Neural crest cell (in vitro differentiated cells): ENCODE measurements at places on chromosomes 11 and 22. TPM values are rescaled to one million over a fixed set of nuclear protein-coding genes. Genes with fewer than 3 reads are reported as not detected.

DNA sequence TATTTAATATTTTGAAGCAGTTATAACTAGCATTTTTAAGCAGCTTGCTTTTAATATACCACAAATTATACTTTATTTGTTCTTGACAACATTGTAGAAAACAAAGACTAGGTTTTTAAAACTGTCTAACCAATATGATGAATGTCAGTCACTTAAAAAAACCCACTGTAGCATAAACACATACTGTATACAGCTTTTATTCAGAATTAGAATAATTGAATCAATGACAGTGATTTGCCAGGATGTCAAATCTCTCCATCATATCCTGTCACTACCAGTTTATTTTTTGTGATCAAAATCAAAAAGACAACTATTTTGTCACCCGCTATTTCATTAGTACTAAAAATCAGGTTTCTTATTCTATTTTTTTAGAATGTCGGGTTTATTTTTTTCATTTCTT is 26.5 kb downstream of the PAX6 start:
- DNase-seq = no peak

DNA sequence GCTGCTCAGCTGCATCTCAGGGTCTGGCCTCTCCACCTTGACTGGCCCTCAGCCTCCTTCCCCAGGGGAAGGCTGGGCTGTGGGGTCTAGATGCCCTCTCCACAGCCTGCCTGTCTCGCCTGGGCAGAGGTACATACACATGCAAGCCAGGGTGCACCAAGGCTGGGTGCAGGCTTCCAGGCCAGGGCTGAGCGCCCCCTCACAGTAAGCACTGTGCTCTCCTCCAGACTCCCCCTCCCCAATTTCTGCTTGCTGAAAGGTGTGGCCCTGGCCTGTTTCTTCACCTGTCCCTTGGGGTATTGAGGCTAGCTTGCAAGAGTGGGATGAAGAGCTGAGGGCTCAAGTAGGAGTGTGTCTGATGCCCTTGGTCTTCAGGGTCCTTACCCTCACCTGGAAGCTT is 22.5 kb downstream of the RELT start:
- no peak for DNase-seq

RASL10A gene
- total RNA-seq = 0.27 and 0.63 TPM in 2 replicates

DNA sequence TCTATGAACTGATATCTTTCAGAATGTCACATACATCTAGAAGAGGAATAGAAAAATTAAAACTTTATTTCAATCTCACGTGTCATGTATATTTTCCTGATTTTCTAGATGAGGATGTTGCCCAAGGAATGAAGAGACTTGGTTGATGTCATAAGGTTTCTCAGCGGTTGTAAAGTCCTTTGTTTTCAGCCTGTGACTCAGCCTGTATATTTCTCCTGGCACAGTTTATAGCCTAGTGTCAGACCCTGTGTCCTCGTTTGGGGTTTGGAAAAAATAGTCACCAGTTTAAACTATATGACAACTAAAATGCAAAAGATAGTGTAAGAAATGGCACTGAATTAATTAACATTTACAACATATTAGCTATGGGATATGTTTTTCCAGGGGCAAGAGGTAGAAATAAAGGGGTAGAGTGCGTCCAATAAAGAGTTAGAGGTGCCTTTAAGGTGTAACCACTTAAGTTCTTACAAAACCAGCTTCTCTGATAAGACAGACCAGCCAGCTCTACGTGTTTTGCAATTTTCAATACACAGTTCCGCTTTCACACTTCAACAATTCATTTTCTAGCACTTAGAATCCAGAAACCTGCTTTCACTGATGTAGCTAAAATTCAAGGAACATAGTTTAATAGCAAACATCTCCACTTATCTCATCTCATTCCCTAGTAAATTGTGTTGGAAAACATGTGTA is 1432.6 kb upstream of the TENM4 start:
- DNase-seq = no peak

- DNase-seq = peak; percentile 47
Observed at GRCh38 chr11:36056160-36056751, 112.4 kb downstream of the LDLRAD3 start.

GRCh38 chr11:78787696-78788095 is 213.0 kb upstream of the NARS2 start:
- DNase-seq = no peak

- DNase-seq = no peak
Observed at GRCh38 chr11:15993345-15993744, 363.0 kb downstream of the SOX6 start.

GRCh38 chr22:35274154-35274871 is 17.0 kb downstream of the HMGXB4 start:
- no peak for DNase-seq

GRCh38 chr22:46007848-46008261 is 30.9 kb upstream of the WNT7B start:
- DNase-seq = no peak

GRCh38 chr11:116030697-116031331 is 526.6 kb upstream of the CADM1 start:
- DNase-seq = no peak

OSBP2 gene
- total RNA-seq = 2.8 TPM in 2 replicates

GRCh38 chr22:17639247-17639741 is 737 bp downstream of the BCL2L13 start:
- DNase-seq = peak; percentile 3

- DNase-seq = no peak
Observed at GRCh38 chr11:91857179-91857578, 367.4 kb upstream of the FAT3 start.

GGTLC2 gene
- not detected in 2 replicates for total RNA-seq

DNA sequence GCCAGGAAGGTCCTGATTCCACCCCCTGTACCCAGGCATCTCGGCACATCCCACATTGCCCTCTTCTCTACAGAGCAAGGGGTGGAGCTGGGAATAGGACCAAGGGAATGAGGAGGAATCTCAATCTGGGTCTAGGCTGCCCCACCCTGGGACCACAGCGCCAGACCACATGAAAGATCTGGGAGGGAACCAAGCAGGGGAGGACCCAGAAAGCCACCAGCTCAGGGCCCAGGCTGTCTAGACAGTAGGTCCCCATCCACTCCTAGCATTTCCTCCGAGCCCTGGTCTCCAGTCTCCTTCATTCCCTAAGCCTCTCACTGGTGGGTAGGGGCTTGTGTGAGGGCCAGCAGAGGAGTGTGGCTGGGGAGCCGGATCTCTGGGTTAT is 11.6 kb downstream of the PHLDB1 start:
- DNase-seq = no peak

- no peak for DNase-seq
Observed at GRCh38 chr11:32002311-32002710, 88.6 kb upstream of the RCN1 start.

DNA sequence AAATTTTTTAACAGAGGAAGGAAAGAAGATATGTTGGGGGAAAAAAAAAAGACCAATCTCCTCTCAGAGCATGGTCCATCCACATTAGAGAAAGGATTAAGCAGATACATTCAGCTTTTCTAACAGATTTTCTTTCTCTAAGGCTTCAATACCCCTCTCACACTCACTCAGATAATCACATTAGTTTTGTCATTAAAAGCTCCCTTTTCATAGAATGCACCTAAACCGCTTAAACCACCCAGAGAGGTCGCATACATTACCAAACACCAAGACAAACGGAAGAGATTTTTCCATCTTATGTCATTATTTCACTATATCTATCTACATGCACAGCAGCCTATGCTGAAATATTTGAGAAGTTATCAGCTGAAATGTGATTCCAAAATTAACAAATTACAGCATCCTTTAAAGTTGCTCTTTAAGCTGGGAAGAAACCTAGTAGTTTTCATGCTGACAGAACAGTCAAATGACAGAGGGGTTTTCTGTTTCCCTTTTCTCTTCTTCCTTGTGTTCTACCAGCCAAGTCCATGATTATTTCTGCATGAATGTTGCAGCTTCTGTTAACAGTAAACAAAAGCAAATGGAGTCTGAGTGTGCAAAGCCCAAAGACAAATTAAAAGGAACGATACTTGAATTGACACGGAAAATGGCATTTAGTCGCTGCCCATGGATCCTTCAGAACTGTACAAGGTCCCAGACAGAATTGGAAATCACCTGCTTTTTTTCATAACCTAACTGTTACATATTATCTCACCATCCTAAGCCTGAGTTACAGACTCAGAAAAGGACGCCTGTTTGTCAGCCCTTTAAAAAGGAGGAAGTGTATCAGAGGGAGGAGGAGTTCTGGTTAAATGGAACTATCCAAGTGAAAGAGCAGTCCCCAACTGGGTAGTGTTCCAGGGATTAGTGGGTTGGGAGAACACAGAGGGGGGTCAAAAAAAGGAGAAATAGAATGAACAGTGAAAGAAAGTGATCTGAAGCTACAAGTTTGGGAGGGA is 54.6 kb downstream of the PRCP start:
- DNase-seq = no peak

- no peak for DNase-seq
Observed at GRCh38 chr22:28480000-28480715, 199.5 kb downstream of the TTC28 start.

DNA sequence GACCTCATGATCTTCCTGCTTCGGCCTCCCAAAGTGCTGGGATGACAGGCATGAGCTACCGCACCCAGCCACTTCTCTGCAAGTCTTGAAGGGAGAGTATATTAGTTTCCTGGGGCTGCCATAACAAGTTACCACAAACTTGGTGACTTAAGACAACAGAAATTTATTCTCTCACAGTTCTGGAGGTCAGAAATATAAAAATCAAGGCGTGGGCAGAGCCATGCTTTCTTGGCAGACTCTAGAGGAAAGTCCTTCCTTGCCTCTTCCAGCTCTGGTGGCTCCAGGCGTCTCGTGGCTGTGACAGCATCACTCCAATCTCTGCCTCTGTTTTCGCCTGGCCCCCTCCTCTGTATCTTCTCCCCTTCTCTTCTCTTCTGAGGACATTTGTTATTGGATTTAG is 110.2 kb upstream of the NAV2 start:
- DNase-seq = no peak

SCN2B gene
- 0.40 and 0.43 TPM in 2 replicates for total RNA-seq

RIN1 gene
- 3.7 and 4.3 TPM in 2 replicates for total RNA-seq

PANX3 gene
- not detected in 2 replicates for total RNA-seq

- no peak for DNase-seq
Observed at GRCh38 chr11:118136801-118137200, 15.8 kb downstream of the SCN4B start.

GVQW3 gene
- 13.8 and 13.9 TPM in 2 replicates for total RNA-seq

MS4A12 gene
- not detected in 2 replicates for total RNA-seq

- DNase-seq = no peak
Observed at GRCh38 chr11:2466069-2466801, 21.4 kb downstream of the KCNQ1 start.

GRCh38 chr11:66852466-66853241 is 4.2 kb upstream of the LRFN4 start:
- DNase-seq = no peak

TESMIN gene
- total RNA-seq = 4.2 and 6.8 TPM in 2 replicates

DNA sequence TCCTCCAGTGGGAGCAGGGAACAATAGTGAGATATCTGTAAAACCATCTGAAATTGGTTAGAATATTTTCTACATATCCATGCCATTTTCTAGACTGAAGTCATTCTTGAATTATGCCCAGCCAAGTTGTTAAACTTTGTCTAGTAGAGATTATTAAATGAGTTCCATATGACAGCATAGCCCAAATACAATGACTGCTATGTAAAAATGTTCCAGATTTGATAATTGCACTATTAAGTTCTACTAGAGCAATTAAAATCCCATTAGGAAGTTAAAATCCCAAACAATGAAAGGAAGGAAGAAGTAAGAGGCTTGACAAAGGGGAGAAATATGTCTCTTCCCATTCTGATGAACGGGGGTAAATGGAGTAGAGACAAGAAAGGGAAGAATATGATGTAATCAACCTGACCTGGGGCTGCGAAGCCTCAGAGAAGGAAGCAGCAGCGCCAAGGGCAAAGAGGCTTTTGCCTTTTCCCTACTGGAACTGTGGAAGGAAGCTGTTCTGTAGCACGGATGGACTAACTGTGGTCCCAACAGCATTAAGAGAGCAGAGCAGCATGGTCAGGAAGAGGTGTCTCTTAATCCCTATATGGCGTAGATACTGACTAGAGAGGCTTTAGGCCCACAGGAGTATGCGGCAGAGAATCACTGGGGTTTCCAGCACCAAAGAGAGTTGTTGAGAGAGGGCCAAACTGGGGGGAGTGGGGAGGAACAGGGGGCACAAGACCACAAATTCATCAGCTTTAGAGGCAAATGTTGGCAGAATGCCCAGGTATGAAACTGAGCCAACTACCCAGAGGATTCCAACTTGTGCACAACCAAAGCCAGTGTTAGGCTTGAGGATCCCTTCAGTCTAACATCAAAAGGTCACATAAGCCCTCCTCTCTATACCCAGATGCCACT is 26.7 kb downstream of the RRP8 start:
- DNase-seq = no peak

DNA sequence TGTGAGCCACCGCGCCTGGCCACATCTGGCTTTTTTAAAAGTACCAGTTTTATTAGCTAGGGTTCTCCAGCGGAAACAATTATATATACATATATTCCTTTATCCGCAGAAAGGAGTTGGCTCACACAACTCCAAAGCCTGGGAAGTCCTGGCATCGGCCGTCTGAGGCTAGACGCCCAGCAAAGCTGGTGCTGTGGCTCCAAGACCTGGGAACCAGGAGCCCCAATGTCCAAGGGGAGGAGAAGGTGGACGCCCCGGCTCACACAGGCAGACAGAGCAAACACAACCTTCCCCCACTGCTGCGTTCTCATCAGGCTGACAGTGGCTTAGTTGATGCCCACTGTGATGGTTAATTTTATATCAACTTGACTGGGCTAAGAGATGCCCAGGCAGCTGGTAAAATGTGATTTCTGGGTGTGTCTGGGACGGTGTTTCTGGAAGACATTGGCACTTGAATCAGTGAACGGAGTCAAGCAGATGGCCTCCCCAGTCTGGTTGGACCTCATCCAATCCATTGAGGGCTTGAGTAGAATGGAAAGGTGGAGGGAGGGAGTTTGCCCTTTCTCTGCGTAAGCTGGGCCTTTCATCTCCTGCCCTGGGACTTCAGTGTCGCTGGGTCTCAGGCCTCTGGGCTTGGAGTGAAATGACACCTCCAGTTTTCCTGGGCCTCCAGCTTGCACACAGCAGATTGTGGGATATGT is 904.4 kb downstream of the BRD1 start:
- no peak for DNase-seq

DNA sequence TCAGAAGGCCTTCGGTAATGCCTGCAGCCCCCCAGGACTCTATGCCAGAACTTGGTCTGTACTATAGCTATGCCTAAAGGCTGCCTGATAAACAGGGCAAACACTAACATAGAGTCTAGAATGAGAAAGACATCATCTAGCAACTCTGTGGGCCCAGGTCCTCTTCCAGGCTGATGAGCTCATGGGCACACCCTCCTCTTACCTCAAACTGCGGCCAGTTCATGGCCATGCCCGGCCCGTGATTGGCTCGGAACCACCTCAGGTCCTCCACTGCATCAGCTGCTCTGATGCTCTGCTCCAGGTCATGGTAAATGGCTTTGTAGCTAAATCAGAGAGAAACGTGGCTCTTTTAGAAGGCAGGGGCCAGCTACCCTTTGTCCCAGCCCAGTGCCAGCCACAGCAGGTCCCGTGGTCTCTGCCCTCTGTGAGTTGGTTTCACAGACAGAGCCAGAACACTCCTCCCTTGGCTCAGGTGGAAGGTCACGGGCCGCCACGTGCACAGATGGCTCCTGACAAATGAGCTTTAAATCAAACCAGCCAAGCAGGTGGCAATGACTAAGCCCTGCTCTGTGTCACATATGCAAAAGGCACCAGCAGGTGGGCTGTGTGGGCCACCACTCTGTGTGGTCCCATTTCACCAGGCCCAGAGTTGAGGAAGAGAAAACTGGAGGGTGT is 25.0 kb upstream of the ARFGAP3 start:
- no peak for DNase-seq
